ENCODE measurements at places on chromosomes 6 and 20.

- no peak for DNase-seq
- peaks cover 69% of the 10 kb centered on the region for H3K4me1 ChIP-seq
- no peaks in the 10 kb centered on the region for H3K27me3 ChIP-seq
- no peak overlapping the region for H3K4me3 ChIP-seq
- H3K36me3 ChIP-seq = peaks cover 20% of the 10 kb centered on the region
Measured at GRCh38 chr6:90154755-90155470, 141.7 kb downstream of the BACH2 start.

DNA sequence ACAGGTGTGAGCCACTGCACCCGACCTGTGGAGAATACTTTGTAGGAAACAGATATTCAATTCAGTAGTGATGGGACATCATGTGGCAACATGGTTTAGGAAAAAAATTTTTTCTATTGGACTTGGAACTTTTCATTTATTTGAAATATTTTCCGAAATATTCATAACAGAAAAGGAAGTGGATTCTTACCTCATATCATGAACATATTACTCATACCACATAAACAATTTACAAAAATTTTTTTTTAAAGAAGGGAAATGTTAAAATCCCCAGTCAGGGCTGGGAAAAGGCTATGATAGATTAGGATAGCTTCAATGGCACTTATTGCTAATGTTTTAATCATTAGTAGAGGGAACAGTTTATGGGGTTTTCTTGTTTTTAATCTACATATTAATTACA lies 6.8 kb upstream of the ALDH8A1 start:
- no peak overlapping the region for H3K4me3 ChIP-seq
- no peak overlapping the region for H3K27ac ChIP-seq
- peaks cover 22% of the 10 kb centered on the region for H3K36me3 ChIP-seq

DNA sequence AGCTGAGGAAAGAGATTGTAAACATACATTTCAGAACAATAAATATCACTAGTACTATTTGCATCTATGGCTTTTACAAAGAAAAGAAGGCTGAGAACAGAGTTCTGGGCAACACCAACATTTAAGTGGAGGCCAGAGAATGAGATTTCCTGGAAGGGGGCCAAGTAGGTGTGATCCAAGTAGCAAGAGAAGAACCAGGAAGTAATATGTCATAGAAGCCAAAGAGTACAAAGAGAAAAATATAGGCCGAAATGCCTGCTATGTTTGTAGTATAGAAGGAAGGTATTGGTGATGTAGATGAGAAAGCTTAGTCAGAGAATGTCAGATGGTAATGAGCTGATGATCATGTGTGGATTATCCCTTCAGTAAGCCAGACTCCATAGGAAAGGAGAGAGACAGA lies 94.5 kb downstream of the PERP start:
- peaks cover 5% of the 10 kb centered on the region for H3K27me3 ChIP-seq
- H3K27ac ChIP-seq = no peak overlapping the region
- no peaks in the 10 kb centered on the region for H3K36me3 ChIP-seq
- DNase-seq = peak; percentile 25

- no peaks in the 10 kb centered on the region for H3K4me1 ChIP-seq
- no peak overlapping the region for H3K4me3 ChIP-seq
- no peak for DNase-seq
- no peak overlapping the region for H3K27ac ChIP-seq
- H3K36me3 ChIP-seq = no peaks in the 10 kb centered on the region
- H3K27me3 ChIP-seq = no peaks in the 10 kb centered on the region
Measured at GRCh38 chr6:51139950-51140385, 321.3 kb downstream of the TFAP2B start.

- peaks cover 14% of the 10 kb centered on the region for H3K27me3 ChIP-seq
- no peak overlapping the region for H3K4me3 ChIP-seq
- H3K27ac ChIP-seq = no peak overlapping the region
- no peak for DNase-seq
- H3K36me3 ChIP-seq = no peaks in the 10 kb centered on the region
Measured at GRCh38 chr6:17998442-17998841, 11.0 kb upstream of the KIF13A start.

- peaks cover 15% of the 10 kb centered on the region for H3K27me3 ChIP-seq
- DNase-seq = no peak
- H3K4me1 ChIP-seq = no peaks in the 10 kb centered on the region
Measured at GRCh38 chr6:148711833-148712654, 34.8 kb upstream of the UST start.

- no peaks in the 10 kb centered on the region for H3K27me3 ChIP-seq
- no peaks in the 10 kb centered on the region for H3K36me3 ChIP-seq
- no peak overlapping the region for H3K4me3 ChIP-seq
- no peak for DNase-seq
Measured at GRCh38 chr6:35057449-35058357, 83.4 kb downstream of the TCP11 start.

- H3K4me3 ChIP-seq = no peak overlapping the region
- no peaks in the 10 kb centered on the region for H3K27me3 ChIP-seq
- no peak for DNase-seq
Measured at GRCh38 chr6:145891126-145891525, 73.0 kb downstream of the SHPRH start.

DNA sequence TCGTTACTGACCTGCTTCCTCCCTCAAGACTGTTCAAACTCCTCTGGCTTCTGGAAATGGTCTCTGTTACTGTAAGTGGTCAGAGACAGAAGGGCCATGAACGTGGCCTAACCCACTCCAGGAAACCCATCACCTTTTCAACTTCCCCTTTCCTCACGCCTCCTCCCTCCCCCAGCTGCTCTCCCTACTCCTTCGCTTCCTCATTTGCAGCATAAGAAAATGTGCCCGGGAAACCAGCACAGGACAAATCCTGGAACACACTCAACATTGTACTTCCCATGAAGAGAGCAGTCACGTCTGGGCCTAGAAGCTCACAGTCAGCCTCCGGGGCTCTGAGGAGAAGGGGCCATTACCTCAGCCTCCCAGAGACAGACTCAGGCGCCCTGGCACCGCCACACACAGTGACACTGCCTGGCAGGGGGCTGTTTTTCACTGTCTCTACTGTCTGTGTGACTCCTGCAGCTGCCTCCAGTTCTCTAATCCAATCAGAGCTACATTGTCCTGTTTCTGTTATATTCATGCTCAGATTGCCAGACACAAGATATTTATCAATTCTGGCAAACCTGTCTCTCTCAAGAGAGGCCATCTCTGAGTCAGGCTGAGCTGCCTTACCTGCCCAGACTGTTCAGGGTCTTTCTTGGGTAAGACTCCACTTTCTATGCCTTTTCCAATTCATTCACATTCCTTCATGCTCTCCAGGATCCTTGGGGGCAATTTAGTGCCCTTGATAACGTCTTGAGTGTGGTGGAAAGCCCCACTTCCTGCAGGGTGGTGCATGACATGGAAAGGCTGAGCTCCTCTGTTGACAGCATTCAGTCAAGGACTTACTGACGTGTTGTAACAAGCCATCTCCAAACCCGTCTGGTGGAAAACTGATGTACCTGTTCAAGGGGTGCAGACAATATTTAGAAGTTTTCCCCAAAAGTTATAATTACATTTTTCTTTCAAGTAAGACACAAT lies 242.2 kb downstream of the HIVEP2 start:
- no peak overlapping the region for H3K4me3 ChIP-seq
- H3K4me1 ChIP-seq = peaks cover 14% of the 10 kb centered on the region
- no peaks in the 10 kb centered on the region for H3K27me3 ChIP-seq
- no peak overlapping the region for H3K27ac ChIP-seq
- no peak for DNase-seq

DNA sequence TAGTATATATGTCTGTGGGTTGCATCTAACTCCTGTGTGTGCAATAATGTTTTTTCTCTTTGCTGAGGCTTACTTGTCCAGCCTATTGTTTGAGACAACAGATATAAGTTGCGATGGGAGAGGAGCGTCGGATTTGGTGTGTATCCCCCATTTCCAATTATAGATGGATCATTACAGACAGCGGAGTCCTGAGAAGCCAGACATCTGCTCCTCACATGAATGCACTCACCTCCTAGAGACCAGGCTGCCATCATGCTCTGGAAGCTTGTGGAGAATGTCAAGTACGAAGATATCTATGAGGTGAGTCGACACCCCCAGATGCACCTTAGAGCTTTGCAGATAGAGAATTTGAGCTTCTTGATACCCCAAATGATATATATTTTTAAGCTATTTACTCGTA lies at the start of gene TFAP2B:
Gene TFAP2B (plus strand): TSS at position 199 of the 400 bp plus-strand sequence. CDS start 21 bp downstream, at position 220.
- no peak within 1 kb of the TSS for H3K27ac ChIP-seq
- no peak for DNase-seq
- H3K27me3 ChIP-seq = peaks cover 78% of the 10 kb centered on the region
- H3K4me3 ChIP-seq = no peak within 1 kb of the TSS
- peaks cover 1% of the 10 kb centered on the region for H3K36me3 ChIP-seq

DNA sequence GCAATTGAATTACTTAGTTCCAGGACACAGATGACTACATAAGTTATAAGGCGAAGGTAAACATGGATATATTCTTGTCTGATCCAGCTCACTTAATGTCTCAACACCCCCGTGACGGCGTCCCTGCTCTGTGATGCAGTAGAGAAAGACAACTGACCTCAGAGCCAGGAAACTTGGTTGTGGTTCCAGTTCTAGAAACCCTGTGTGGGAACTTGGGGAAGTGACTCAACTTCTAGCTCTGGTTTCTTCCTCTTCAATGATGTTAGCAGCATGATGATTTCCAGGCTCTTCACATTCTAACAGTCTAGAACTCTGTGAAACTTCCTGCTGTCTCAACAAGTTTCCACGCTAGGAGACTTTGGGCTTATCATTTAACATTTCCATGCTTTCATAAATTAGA lies 18.4 kb downstream of the LAMA4 start:
- H3K4me3 ChIP-seq = no peak overlapping the region
- no peak overlapping the region for H3K27ac ChIP-seq
- H3K36me3 ChIP-seq = no peaks in the 10 kb centered on the region
- peak; percentile 49 for DNase-seq

DNA sequence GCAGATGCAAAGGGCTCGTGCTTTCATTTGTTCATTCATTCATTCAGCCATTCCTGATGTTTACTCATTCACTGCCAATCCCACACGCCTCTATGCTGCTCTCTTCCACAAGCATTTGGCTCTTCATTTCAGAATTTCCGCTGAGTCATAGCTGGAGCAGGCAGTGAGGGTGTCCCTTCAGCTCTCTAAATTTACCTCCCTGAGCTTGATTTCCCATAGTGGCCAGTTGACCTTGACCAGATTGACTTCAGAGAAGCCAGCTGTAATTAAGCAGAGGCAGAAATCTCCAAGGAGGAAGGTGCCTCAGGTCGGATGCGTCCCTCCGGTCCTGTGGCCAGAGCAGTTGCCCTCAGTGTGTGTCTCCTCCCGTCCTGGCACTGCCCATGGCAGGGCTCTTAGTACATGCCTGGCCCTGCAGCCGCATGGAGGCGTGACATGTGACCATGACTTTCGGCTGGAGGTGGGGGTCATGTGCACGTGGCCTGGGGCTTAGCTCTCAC lies 267.2 kb upstream of the ECI2 start:
- no peak for DNase-seq
- H3K36me3 ChIP-seq = no peaks in the 10 kb centered on the region
- no peak overlapping the region for H3K4me3 ChIP-seq
- no peaks in the 10 kb centered on the region for H3K27me3 ChIP-seq

GRCh38 chr20:43306837-43307236 lies 117.1 kb upstream of the PTPRT start:
- H3K27me3 ChIP-seq = peaks cover 4% of the 10 kb centered on the region
- no peak overlapping the region for H3K27ac ChIP-seq
- DNase-seq = no peak
- no peaks in the 10 kb centered on the region for H3K4me1 ChIP-seq

- no peak for DNase-seq
- H3K4me1 ChIP-seq = peaks cover 6% of the 10 kb centered on the region
- peaks cover 13% of the 10 kb centered on the region for H3K36me3 ChIP-seq
- no peak overlapping the region for H3K27ac ChIP-seq
- H3K27me3 ChIP-seq = peaks cover 86% of the 10 kb centered on the region
Measured at GRCh38 chr6:84766118-84766798, 1.9 kb upstream of the TBX18 start.

DNA sequence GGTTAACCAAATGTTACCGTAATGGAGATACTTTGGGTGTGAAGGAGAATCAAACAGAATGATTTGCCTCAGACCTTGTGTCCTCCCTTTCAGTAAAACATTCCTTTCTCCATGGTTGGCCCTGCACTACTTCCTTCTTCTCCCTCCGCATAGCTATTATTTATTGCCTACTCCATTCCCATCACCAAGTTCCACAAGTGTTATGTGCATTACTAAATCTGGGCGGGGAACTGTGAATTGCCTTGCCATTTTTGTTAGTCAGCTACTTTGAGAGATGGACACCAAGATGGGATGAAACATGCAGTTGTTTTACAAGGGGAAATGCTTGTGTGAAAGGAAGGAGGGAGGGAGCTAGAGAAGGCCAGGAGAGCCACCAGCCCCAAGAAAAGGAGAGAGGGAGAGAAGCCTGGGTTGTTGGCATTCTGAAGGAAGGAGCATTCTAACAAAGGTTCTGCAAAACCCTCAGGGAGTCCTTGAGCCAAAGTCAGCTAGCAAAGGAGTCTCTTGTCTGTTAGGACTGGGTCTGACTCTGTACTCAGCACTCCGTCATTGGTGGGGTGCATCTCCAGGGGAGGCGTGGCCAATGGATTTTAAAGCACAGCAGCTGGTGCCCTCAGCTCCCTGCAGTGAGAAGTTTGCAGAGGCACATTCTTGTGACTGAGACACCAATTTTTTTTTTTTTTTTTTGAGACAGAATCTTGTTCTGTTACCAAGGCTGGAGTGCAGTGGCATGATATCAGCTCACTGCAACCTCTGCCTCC lies 83.6 kb upstream of the CHD6 start:
- no peaks in the 10 kb centered on the region for H3K36me3 ChIP-seq
- H3K4me1 ChIP-seq = peaks cover 3% of the 10 kb centered on the region
- H3K27me3 ChIP-seq = peaks cover 5% of the 10 kb centered on the region
- no peak for DNase-seq

DNA sequence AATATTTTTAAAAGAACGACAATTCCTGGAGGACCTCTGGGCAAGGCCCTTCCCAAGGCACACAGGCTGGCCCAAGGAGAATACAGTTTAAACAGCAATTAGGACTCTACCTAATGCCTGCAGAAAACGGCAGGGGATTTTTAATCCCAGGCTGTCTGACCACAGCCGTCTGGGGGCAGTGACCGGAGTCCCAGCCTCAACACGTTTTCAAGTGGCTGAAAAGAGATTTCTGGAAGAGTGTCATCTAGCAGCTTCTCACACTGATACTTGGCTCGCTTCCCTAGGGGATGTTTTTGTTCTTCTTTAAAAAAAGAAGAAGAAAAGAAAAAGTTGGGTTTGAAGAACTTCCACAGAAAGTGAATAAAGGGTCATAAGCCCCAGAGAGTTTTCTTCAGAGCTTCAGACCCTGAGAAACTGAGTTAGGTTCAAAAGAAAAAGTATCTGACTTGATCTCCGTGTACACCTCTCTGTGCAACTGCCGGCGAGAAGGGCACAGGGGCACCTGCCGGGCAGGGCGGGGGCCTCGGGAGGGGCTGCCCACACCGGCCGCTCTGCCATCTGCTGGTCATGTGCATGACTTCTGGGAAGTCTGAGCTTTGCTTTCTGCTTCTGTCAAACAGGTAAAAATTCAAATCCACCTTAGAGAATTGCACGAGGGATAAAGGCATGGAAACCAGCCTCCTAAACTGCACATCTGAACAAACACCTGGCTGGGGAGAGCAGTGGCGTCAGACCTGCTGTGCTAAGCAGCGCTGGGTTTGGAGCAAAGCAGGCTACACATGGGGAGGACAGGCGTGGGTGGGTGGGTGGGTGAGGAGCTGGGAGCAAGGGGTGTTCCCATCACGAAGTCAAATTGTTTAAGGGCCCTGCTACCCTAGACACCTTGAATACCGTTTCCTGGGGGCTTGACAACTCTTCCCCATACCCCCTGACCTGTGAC lies 33.0 kb downstream of the RRBP1 start:
- peak; percentile 55 for DNase-seq
- no peak overlapping the region for H3K27ac ChIP-seq
- H3K36me3 ChIP-seq = peaks cover 2% of the 10 kb centered on the region
- H3K27me3 ChIP-seq = no peaks in the 10 kb centered on the region
- H3K4me3 ChIP-seq = no peak overlapping the region
- peaks cover 11% of the 10 kb centered on the region for H3K4me1 ChIP-seq

Data from activated naive CD4-positive, alpha-beta T cell treated with anti-CD3 and anti-CD28 coated beads, Interleukin-2, amount 10 ng/mL, durations not matched to agents 7 days and 5 days (primary cell).